CD4-positive, CD25-positive, alpha-beta regulatory T cell (primary cell): ENCODE measurements at places on chromosomes 7 and 10.
A peak's percentile ranks its signal among the peaks of the same experiment; 100 is the strongest.

GRCh38 chr10:593016-593415 lies 96.5 kb downstream of the DIP2C start:
- DNase-seq, result no peak

DNA sequence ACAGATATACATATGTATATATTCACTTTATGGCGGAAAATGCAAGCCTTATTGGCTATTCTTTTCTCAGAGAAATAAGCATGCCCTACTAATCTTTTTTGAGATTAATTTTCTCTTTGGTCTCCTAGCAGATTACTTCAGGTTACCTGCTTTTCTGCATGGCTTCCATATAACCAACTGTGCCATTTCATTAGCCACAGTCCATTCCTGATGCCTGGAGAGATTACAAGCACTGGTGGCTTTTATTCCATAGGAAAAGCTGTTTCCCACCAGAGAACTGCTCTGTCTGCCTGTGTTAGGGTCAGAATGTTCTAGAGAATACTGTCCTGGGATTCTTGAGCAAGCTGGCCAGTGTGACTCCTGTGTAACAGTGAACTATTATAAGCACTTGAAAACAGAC lies 59.8 kb downstream of the LRRN3 start:
- no peak for DNase-seq

- DNase-seq, result no peak
These were observed 23.3 kb downstream of the CPXM2 start for GRCh38 chr10:123868038-123869019.

DNA sequence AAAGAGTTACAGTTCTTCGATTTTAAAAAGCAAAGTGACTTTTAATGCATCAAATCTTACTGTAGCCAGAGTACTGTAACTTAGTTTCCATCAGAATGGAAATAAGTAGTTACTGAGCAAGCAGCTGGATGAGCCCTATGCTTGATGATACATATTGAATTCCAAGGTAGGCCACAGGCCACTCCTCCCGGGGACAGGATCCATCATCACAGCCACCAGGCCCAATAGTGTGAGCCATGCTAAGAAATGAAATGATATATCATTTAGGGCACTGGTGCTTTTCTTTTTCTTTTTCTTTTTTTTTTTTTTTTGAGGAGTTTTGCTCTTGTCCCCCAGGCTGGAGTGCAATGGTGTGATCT lies 42.9 kb upstream of the TOMM7 start:
- DNase-seq, result no peak

- peak; percentile 94 for DNase-seq
These were observed 10.7 kb downstream of the APBB1IP start for GRCh38 chr10:26448706-26449435.
